ENCODE measurements at places on chromosomes 13 and 19.

- no peak for DNase-seq
Observed at GRCh38 chr13:52868190-52868589, 19.8 kb upstream of the PCDH8 start.

GRCh38 chr19:52967772-52968171, 5.1 kb upstream of the ZNF816 start:
- no peak for DNase-seq

GRCh38 chr13:100648354-100648753, 26.2 kb downstream of the TMTC4 start:
- DNase-seq, result no peak

GRCh38 chr13:65330691-65331090, 1899.4 kb downstream of the PCDH9 start:
- no peak for DNase-seq

GRCh38 chr13:66567899-66568612, 662.1 kb downstream of the PCDH9 start:
- no peak for DNase-seq

DNA sequence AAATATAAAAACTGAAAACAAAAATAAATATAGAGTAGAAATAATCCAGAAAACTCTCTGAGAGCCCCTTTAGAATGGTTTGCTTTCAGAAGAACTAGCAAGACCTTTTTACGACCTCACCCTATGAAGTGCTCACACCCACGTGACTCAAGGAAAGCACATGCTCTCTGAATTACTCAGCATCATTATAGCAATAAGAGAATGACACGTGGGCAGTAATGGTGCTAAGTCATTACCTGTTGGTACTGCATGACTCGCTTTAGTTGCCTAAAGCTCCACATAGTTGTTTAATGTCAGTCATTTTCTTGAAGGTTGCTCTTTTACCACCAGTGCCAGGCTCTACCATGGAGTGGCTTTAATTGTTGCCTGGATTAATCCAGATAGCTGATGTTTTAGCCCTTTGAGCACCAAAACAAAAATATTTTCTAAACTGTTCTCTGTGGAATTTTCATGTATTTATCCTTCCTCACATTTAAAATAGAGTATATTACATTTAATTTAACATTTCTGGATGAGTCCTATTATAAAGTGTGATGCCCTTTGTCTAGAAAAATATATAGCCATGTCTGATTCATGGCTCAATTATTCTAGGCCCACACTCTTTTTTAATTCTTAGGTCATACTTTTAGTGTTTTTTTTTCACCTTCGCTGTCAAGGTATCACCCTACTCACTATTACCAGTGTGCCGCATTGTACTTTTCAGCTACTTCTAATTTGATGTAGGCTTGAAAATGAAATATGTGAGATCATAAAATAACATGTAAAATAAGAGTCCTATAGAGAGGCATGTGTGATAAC, 56.8 kb downstream of the THSD1 start:
- no peak for DNase-seq

- DNase-seq, result no peak
Observed at GRCh38 chr19:18433015-18433691, 4.8 kb downstream of the ISYNA1 start.

DNA sequence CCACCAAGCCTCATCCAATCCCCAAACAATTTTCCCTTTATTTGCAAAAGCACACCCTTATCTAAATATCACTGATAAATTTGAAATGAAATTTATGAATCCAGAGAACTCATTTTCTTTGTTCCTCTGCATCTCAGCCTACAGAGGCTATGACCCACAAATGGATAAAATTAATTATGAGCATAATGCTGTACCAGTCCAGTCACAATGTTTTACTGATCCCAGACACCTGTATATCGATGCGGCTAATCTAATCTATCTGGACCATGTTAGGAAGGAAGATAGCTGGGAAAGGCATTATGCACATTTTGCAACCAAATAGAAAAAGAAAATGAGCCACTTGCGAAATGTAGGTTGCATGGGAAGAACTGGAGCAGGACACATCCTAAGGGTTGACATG, 150.0 kb downstream of the FGF14 start:
- no peak for DNase-seq

GRCh38 chr13:46659413-46660065, 106.6 kb downstream of the LRCH1 start:
- DNase-seq, result no peak

DNA sequence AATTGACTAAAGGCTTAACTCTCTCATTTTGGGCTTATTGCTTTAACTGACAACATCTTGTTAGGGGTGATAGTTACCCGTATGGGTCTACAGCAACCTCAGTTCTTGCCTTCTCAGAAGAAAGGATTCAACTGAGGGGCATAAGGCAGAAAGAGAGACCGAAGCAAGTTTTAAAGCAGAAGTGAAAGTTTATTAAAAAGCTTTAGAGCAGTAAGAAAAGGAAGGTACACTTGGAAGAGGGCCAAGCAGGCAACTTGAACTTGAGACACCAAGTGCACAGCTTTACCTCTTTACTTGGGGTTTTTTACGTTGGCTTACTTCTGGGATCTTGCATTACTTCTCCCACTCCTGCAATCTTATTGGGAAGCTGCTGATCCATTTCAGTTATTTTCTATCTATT, 246.9 kb upstream of the PRR20A start:
- DNase-seq, result no peak

GRCh38 chr13:67402546-67402945, 172.4 kb upstream of the PCDH9 start:
- DNase-seq, result no peak

GRCh38 chr13:102606537-102607309, 9.9 kb downstream of the TPP2 start:
- DNase-seq, result no peak

DNA sequence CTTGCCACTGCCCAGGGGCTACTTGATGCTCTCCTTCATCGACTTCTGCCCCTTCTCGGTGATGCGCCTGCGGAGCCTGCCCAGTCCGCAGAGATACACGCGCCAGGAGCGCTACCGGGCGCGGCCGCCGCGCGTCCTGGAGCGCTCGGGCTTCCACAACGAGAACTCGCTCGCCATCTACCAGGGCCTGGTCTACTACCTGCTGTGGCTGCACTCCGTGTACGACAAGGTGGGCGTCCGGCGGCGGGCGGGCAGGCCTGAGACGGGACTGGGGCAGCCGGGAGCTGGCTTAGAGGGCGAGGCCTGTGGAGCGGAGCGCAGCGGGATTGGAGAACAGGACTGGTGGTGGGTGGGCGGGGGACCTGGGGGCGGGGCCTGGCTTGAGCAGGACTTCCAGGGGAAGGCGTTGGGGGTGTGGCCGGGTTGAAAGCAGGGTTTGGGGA, 12.7 kb upstream of the PSMD8 start:
- DNase-seq, result no peak

GRCh38 chr19:47036097-47036651, 12.2 kb downstream of the TMEM160 start:
- DNase-seq, result no peak

GRCh38 chr13:43185226-43185625, 161.8 kb downstream of the DNAJC15 start:
- no peak for DNase-seq

DNA sequence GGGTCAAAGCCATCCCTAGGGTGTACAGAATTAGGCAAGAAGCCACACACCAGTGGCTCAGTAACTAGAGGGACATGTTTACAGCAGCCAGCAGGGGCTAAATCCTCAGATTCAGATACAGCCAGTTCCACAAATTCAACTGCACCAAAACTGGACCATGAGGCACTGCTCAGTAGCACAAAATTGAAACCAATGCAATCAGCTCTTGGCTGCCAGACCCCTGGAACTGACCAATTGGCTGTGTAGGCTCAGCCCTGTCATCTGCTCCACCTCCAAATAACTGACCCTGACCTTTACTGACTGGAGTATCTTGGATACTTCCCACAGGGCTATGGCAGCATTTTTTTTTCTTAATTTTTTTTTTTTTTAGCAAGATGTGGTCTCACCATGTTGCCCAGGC, 226.5 kb downstream of the FOXO1 start:
- DNase-seq, result no peak

DNA sequence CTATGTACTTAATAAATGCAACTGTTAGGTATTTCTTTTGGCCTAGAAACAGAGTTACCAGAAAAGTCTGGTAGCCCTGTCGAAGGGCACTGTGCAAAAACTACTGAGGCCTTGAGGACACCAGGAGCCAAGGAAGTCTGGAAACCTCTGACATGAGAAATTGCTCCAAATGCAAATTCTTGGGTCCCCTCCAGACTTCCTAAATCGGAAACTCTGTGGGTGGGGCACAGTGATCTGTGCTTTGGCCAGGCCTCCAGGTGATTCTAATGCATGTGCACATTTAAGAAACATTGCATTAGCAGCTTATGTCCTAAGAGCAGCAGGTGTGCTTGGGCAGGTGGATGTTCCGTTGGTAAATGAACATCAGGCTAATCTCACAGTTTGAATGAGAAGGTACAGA, 50.0 kb downstream of the STARD13 start:
- DNase-seq, result no peak

DNA sequence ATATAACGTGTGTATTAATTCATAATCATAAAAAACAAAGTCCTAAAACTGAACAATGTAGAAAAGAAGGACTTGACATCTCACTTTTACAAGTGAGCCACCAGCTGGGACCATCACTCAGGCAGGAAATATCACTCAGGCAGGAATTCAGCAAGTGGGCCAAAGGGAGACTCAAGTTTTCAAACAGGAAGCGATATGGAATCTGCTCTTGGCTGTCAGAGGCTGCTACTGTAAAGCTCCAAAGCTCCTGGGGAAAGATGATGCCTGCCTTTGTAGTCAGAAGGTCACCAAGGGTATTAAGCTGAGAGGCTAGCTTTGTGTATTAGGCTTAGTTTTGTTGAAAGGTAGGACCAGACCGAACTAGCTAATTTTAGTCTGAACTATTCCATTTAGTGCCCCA, 5.5 kb upstream of the AKAP11 start:
- no peak for DNase-seq

GRCh38 chr13:111667757-111668156, 347.3 kb downstream of the TEX29 start:
- DNase-seq, result no peak

GRCh38 chr13:50713523-50714248, 129.8 kb downstream of the DLEU7 start:
- no peak for DNase-seq

DNA sequence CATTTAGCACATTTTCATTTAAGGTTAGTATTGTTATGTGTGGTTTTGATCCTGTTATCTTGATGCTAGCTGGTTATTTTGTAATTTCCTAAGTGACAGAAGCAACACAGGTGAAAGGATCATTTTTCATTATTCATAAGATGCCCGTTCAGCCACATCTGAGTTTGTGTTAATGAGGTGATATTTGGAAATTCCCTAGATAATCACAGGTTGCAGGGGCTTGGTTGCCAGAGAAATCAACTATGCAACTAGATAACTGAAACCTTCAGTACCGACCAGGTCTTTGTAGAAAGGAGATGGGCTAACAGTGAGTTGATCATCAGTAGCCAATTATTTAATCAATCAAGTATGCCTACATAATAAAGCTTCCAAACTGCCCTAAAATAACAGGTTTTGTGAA, 121.3 kb upstream of the UFM1 start:
- no peak for DNase-seq

DNA sequence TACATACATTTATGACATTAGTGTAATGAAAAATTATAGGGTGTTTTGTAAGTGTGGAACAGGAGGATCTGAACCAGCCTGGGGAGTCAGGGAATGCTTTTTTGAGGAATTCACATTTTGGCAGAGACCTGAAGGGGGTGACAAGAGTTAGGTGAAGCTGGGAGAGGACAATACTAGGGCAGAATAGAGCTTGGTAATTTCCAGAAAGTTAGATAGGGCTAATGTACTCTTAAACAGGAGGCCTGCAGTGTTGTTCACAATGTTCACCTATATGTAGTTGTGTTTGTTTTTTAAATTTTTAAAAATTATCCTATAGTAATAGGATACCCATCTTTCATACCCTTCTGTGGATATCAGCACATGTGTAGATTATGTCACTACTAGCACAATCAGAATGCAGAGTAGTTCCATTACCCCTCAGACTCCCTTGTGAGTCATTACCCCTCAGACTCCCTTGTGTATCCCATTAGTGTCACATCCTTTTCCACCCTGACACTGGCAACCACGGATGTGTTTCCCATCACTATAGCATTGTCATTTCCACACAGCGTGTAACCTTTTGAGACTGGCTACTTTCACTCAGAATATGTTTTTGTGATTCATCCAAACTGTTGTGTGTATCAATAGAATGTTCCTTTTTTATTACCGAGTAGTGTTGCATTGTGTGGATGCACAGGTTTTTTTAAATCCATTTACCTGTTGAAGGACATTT, 43.1 kb downstream of the PCCA start:
- no peak for DNase-seq

DNA sequence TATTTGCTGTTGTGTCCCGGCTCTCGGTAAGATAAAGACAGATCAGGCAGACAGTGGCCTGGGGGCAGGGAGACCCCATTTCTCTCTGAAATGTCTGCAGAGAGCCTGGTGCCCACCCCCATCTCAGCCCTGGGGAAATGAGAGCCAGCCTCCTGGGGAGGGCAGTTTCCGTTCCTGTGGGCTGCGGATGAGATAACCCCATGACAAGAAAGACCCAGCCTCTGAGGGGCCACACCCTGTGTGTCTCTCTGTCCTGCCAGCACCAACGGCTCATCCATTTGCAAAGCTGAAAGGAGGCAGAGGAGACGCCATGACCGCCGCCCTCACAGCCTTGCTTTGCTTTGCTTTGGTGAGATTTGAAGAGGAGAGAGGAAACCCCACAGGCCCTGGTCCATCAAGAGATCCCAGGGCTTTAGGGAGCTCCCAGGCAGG, 28.1 kb upstream of the KIR3DL3 start:
- no peak for DNase-seq

DNA sequence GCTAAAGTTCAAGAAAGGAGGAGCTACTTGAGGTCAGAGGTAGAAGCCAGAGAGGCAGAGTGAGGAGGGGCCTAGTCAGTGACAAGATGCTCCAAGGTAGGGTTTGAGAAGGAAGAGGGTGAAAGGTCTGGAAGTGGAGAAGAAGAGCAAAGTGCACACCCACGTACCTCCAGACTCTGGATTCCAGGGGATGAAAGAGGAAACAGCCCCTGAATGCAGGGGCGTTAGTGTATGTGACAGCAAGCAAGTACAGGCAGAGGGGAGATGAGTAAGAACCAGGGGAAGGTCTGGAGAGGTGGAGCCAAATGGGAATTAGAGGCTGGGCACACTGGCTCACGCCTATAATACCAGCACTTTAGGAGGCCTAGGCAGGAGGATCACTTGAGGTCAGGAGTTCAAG, 8.7 kb downstream of the RPS28 start:
- DNase-seq, result no peak

- no peak for DNase-seq
Observed at GRCh38 chr13:75445717-75446499, 36.1 kb downstream of the TBC1D4 start.

- DNase-seq, result no peak
Observed at GRCh38 chr19:29878973-29879654, 62.9 kb upstream of the URI1 start.

- no peak for DNase-seq
Observed at GRCh38 chr19:19652482-19653295, 9.2 kb upstream of the GMIP start.

Data from NCI-H2107 (cell line).